Dermis blood vessel endothelial cell (primary cell): ENCODE measurements at places on chromosomes 12 and 14.

DNA sequence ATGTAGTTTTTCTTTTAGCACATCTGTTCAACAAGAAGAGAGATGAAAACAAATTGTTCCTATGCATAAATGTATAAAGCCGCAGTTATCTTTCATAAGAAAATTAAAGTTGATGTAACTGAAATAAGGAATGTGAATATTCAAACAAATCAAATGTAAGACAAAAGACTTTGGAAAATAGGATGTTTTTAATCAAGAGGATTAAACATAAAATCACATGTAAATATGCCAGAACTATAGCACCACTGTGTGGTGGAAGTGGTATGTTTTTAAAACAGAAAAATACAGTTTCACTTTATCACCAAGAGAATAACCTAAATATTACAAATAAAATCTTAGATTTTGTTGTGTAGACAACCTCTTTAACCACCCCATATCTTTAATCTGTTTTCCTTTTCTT lies 40.4 kb downstream of the CAPS2 start:
- peak; percentile 8 for DNase-seq

DNA sequence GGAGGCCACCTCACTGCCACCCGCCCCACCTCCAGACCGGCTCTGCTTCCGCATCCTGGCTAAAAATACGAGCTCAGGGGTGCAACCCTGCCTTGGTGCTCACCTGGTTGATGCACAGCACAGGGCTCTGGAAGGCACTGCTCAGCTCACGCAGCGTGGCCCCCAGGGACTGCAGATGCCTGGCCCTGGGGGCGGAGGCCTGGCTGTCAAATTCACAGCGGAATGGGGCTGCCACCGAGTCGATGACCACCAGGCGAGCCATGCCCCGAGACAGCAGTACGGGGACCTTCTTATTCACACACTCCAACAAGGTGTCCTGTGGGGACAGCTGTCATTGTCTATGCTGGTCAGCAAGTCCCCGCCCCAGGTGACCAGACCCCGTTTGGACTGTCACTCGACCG lies 16.0 kb downstream of the XRCC3 start:
- DNase-seq: no peak

DNA sequence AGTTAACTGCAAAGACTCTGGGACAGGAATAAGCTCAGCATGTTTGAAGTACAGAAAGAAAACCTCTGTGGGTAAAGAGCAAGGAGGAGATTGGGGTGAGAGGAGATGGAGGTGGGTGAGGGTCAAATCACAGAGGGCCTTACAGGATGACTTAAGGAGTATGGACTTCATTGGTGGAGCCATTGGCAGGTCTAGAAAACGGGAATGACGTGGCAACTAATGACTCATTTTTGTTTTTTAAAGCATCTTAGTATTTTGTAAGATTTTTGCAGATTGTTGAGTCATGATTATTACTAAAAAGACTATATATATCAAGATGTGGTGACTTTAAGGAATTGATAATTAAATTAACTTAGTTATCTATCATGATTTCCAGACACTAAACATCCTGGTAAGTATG lies 18.5 kb downstream of the UTP20 start:
- DNase-seq: peak; percentile 7

- no peak for DNase-seq
Observed at GRCh38 chr12:4137015-4137414, 136.5 kb upstream of the CCND2 start.

DNA sequence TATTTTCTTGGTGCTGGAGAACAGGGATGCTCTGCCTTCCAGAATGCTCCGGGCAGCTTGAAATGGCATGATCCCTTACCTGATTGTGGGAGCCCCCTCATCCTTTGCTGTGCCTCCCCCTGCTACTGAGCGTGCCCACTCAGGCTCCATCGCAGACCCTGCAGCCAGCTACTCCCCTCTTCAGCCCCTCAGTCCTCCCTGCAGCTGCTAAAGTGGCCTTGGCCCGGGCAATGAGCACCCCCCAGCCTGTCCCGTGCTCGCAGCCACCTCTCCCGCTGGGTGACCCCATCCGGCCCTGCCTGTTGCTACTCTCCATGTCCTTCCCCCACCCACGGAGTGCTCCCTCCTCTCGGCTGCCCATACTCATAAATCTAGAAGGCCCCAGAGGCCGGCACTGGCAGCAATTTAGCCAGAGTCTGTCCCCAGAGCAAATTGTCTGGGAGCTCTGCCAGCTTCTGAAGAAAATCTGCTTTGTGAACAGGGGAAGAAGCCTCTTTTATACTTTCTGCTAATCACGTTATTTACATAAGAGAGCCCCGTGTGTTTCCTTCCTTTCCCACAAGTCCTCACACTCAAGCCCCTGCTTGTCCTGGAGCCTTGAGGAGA lies 143.7 kb upstream of the FRMD6 start:
- DNase-seq: peak; percentile 72

- no peak for DNase-seq
Observed at GRCh38 chr14:73468828-73469375, 10.6 kb upstream of the NUMB start.

DNA sequence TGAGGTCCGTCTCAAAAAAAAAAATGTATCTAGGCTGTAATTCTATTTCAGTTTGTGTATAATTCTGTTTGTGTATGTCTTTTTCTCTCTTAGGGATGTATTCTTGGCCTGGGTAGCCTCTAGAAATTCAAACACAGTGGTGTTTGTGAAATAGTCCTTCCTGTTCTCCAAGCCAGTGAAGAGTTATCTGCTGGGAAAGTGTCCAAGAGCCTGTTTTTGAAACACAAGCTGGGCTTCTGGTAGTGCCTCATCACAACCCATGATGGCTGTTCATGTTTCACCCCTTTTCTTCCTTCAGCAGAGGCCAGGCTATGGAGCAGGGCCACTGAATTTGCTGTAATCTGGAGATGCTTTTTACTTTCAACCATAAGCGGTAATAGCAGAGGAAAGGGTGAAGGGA lies 14.7 kb downstream of the METTL3 start:
- DNase-seq: no peak

DNA sequence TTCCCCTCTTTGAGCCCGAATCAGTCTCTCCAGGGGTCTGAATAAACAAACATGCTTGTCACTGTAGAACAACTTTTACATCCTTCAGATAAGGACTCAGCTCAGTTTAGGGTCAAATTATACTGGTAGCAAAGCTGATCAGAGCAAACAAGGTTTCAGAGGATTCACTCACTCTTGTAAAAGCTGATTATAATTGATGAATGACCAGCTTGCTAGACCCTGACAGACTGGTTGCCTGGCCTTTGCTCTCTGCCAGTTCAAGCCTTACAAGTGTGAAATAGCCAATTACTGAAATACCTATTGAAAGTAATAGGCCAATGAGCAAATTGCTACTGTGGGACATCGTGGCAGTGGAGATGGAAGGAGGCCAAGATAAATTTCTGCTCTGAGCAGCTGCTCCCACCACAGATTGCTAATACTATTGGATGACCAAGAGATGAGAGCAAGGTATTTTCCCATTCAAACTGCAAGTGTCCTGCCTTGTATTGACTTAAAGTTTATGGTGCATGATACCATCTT lies 177.6 kb downstream of the PDZRN4 start:
- no peak for DNase-seq

DNA sequence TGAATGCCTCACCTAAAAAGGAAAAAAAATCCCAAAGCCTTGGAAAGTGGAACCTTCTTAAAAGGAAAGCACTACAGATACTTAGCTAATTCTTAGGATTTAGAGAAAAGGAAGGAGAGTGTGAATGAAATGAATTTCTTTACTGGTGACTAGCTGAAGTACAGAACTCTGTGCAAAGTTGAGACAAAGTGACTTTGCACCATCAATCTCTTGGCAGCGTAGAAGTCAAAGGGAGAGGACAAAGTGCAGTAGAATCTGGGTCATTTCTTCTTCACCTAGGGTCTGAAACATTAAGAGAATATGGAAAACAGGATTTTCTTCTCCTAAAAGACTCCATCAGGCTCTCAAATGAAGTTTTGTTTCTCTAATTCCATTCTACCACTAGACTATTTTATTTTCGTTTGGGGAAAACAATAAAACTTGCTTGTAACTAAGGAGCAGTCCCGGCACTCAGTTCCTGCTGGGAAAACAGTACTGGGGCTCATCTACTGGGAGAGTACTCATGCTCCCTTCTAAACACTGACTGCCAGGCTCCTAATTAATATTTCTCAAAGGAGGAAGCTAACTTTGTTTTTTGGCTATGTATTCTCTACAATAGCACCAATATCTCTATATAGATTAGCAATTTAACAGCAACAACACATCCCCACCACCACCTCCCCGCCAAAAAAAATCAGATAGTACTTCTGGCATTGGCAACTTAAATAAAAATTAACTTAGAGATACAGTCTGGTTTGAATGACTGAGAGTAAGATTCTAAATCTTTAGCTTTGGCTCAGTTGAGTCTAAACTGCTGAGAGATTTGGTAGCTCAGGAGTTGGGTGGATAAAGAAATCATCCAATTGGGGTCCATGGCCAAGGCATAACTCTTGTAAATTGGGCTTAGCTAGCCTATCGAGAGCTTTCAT lies 110.7 kb downstream of the SLC15A5 start:
- no peak for DNase-seq

DNA sequence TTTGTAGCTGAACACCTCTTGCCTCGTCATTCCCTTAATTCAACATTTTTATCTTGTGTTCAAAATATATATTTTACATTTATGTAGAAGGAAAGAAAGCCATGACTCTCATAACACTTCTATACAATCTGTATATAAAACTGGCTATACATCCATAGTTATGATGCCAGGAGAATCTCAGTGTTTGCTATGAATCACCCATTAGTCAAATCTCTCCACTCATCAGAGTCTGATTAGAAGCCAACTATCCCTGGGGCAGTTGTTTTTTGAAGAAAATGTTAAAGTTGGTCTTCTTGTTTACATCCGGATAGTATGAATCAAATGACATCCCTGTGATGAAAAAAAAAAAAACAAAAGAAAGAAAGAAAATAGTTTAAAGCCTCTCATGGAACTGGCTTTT lies 503.9 kb downstream of the NELL2 start:
- DNase-seq: no peak

- DNase-seq: peak; percentile 75
Observed at GRCh38 chr14:55699131-55700057, 119.4 kb downstream of the KTN1 start.

GRCh38 chr12:124599074-124599999 lies 31.9 kb upstream of the NCOR2 start:
- no peak for DNase-seq

GRCh38 chr14:55107766-55108554 lies 21.1 kb upstream of the LGALS3 start:
- peak; percentile 97 for DNase-seq

DNA sequence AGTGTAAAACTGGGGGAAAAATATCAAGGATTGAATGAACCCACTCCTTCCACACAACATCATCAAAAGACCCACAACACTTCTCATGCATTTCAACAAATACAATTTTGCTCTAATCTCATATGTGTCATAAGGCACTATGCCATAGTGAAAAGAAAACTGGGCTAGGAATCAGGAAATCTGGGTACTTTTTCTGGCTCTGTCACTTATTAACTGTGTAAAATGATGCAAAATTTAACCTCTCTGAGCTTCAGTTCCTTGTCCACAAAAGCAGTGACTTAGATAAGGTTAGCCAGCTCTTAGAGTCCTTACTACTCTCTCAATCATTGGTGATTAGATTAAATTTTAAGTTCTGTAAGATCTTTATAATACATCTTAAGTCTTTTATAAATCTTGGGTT lies 250.5 kb upstream of the SOX5 start:
- DNase-seq: peak; percentile 2

DNA sequence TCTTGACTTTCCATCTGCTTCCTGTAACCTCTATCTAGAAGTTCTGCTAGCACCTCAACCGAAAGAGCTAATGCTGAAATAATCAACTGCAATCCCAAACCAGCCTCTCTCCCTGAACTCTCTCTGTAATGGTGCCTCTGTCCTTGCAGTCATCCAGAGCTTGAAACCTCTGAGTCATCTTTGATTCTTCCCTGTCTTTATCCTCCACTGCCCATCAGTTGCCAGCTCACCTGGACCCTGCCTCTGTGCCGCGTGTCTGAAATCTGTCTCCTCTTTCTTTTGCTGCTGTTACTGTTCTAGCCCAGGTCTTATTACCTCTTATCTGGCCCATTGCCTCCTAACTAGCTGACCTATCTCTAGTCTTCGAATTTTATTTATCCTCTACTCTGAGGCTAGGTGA lies 15.5 kb downstream of the CLSTN3 start:
- DNase-seq: no peak

GRCh38 chr14:61648377-61648776 lies 46.9 kb upstream of the HIF1A start:
- DNase-seq: no peak

DNA sequence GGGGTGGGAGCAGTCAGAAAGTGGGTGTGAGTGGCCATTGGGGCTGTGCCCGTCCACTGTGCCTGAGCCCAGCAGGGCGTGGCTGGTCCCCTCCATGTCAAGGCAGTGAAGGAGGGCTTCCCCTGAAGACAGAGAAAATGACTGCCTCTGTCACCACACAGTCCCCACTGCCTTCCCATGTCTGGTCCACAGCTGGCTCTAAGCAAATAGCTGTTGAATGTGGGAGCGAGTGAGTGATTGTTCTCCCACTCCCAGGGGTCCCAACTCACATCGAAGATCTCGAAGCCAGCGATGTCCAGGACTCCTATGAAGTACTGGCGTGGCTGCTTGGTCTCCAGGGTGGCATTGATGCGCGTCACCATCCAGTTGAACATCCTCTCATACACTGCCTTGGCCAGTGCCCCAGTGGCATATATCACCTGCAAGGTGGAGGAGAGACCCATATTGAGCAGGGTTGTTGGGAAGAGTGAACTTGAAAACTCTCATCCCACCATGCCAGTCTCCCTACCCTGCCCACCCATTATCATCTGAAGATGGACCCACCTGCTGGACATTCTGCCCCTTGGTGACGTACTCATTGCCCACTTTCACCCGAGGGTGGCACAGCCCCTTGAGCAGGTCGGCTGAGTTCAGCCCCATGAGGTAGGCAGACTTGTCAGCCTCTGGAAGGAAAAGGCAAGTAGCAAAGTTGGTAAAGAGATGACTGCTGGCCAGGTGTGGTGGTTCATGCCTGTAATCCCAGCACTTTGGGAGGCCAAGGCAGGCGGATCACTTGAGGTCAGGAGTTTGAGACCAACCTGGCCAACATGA lies 6.6 kb downstream of the MYH7 start:
- no peak for DNase-seq

DNA sequence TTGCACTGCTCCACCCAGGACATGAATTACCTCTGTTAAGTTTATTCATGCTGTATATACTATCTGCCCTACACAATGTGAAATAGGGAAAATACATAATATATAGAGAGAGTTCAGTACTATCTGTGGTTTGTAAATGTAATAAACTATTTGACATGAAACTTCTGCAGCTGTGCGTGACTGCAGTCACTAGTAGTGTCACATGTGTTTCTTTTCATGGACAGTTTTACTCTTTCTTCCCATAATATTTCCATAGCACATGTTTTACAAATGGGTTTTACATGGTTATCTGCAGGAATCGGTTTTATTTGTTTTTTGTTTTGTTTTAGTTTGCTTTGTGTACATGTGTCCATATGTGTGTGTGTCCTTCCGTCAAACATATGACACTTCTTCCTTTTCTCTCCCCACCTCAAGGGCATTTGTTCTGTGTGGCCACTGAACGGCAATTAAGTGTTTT lies 1644.1 kb upstream of the FLRT2 start:
- DNase-seq: no peak

- DNase-seq: no peak
Observed at GRCh38 chr12:93720559-93720958, 43.4 kb downstream of the CRADD start.
